ENCODE measurements at places on chromosomes 16 and 17.

DNA sequence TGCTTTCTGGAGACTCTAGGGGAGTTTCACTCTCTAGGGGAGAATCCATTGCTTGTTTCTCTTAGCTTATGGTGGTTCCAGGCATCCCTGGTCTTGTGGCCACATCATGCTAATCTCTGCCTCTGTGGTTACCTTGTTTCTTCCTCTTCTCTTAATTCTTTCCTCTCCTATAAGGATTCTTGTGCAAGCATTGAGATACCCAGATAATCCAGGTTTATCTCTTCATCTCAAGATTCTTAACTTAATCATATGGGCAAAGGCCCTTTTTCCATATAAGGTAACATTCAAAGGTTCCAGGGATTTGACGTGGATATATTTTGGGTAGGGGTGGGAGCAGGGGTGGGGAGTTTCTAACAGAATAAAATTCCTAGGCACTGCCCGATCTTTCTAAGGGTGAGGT, 32.6 kb downstream of the FAM20A start:
- DNase-seq: no peak

DNA sequence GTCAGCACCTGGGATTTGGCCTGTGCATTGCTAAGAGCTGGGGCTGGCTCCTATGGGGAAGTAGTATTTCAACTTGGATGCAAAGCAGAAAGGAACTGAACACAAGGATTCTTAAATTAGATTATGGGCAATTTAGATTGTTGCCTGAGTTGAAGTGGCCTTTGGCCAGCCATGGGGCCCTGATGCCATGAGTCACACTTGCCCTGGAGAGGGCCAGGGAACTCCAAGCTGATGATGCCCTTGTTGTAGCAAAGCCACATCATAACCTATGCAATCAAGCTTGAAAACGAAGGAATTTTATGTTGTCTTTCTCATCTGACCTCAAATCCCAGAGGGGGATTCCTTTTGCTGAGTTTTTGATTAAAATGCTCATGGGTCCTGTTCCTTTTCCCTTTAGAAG, 3.9 kb upstream of the SPATA32 start:
- no peak for DNase-seq

DNA sequence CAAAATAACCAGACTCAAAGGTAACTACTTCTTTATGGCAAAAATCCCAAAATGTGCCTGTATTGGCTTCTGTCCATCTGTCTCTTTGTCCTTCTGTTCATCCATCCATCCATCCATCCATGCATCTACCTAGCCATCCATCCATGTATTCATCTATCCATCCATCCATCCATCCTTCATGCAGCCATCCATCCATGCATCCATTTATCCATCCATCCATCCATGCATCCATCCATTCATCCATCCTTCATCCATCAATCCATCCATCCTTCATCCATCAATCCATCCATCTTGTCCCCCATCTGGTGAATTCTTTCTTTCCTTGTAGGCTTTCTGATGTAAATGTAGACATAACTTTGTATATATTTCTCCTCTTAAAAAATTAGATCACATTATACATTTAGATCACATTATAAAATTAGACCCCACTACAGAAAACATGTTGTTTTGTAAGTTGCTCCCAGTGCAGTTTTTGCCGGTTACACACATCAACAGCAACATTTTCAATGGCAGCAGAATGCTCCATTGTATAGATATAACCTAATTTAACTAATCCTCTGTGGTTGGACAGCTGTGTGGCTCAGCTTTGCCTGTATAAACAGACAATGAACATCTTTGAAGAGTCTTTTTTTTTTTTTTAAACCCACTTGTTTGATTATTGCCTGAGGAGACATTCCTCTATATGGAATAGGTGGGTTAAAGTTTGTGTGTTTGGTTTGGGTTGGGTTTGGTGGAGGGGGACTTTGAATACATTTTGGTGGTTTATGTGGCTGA, 72.0 kb downstream of the MSI2 start:
- no peak for DNase-seq

- DNase-seq: no peak
Measured at GRCh38 chr16:30104492-30104891, 8.5 kb upstream of the YPEL3 start.

DNA sequence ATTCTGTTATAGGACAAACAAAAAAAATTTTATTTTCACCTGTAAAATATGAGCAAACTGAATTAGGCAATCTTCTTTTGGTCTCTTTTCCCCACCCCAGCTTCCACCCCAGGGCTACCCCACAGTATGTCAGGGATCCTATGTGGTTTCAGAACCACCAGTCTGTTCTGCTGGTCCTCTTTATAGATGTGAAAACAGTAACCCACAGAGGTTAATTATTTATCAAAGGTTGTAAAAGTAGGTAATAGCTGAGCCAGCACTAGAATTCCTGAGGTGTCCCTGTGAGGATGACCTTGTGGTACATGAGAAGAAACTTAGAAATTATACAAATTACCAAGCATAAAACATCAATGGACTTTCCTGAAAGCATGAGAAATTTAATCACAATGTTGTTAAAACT, 428.7 kb downstream of the CNTNAP4 start:
- no peak for DNase-seq

DNA sequence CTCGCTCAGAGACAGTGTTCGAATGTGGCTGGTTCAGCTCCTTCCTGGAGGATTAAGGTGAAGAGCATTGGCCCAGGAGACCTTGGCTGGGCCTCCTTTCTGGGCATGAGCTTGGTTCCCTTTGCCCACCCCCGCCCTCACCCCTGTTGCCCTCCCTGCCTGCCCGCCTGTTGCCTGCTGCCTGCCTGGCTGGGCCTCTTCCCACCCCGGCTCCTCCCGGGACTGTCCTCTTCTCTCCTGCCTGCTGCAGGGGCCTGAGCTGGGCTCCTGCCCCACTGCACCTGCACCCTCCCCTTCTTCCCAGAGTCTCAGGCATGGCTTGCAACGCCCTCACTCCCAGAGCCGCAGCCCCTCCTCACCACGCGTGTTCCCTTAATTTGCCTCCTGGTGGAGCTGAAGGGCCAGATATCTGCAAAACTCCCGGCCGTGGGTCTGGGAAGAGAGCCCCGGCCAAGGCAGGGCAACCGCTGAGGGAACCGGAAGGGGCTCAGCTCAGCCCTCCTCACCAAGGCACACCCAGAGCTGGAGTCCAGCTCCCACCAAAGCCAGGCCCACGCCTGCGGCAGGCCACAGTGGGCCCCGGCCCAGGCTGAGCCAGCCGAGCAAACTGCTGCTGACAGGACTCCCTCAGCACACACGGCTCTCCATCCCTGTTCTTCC, 31.2 kb downstream of the MNT start:
- DNase-seq: no peak

DNA sequence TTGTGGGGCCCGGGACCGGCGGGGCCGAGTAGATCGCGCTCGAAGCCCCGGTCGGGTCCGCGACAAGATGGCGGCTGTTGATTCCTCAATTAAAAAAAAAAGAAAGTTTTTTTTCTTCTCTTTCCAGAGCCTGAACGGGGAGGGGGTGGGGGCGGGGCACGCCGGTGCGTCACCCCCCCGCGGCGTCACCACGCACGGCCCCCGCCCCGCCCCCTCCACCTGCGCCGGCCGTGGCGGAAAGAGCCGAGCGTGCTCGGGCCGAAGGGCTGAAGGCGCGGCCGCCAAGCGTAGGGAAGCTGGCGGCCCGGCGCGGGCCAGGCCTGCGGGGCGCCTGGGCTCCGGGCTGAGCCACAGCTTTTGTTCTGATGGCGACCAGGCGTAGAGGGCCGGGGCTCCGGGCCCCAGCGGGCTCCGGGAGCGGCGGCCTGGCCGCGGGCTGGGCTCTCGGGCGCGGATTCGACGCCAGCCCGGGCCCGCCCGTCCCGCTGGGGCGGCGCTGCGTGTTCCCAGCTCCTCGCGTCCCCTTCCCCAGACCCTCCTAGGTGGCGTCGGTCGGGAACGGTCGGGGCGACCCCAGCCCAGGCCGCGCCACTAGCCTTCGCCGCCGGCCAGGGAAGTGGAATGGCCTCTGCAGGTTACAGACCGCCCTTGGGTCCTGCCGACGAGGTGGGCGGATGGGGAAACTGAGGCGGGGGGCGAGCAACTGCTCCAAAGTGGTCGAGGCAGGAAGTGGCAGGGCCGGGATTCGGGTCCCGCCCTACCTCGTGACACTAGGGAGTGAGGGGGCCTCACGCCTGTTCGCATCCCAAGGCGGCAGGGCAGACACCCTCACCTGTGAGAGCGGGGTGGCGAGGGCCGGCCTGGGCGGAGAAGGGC, at the start of gene CREBBP:
CREBBP (minus strand) TSS at position 91 of the 876 bp plus-strand sequence. CDS start 797 bp downstream, outside the sequence.
- DNase-seq: peak; percentile 67

DNA sequence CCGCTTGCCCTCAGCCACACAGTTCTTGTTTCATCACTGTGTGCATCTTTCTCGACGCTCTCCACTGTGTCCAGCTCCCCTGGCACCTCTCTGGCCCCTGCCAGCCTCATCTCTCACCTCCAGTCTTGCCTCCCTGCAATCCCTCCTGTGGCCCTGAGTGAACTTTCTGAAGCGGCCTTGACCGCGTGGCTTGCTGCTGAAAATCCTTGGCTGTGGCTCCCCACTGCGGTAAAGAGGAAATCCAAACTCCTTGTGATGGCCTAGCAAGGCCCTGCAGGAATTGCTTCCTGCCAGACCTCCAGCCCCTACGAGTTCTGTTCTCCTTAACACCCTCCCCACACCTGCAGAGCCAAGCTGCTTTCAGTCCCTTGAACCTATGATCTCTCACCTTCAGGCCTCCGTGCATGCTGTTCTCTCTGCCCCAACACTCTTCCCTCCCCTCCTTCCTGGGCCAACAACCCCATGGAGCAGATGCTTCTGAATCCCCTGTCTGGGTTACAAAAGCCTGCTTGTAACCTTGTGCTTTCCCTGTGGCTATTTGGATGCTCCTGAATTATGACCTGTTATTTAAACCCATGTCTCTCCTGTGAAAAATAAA, 33.6 kb upstream of the BRD7 start:
- no peak for DNase-seq

DNA sequence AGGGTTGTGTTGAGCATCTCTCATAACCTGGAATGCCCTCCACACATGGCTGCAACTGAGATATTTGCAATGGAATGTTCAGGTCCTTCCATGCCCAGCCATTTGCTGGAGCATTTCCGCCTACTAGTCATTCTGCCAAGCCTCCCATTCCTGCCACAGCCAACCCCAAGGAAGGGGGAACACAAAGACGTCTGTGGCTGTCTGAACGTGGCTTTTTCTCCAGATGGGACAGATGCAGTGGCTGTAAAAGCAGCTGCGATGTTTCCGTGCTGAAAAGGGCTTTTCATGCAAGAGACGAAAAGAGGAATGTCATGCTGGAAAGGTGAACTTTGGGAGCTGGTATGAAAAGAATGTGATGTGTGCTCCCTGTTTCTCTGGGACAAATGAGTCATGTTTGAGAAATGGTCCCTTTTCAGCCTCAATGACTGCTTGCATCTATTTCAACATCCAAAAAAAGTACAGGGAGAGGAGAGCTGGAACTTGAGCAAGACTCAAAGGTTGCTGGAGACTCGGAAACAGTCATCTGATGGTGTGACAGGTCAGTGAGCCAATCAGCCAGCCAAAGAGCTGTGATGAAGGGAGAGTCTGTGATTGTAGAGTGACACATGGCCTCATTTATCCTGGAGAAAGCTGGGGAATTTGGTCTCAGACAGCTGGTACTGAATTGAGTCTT, 208.9 kb downstream of the SHISA9 start:
- DNase-seq: no peak

DNA sequence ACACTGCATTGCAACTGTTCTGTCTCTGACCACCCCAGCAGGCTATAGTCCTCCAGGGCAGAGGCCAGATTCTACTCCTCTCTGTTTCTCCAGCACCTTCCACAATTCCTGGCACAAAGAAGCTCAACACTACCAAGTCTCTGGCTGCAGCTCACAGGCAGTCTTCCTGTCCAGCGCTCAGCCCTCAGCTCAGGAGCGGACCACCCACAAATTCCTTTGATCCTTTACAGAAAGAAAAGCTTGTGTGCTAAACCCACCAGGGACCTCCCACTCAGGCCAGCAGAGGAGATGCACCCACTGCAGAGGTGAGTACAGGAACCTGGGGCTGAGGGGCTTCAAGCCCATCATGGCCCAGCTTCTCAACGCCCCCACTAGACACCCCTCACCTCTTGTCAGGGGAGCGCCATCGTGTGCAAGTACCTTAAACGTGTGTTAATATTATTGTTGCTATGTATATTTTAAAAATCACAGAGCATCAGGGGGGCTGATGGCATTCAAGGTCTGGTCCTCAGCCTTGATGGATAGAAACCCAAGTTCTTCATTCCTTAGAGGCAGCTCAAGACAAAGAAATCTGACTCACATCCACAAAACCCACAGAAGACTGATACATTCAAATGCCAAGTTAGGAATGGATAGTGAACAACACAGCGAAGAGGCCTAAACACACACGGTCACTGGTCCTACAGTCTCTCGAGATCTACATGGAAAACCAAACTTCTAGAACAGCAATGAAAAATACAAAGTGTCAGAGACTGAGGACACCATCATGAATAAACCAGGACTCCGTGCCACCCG, 8.4 kb downstream of the HSDL1 start:
- no peak for DNase-seq

DNA sequence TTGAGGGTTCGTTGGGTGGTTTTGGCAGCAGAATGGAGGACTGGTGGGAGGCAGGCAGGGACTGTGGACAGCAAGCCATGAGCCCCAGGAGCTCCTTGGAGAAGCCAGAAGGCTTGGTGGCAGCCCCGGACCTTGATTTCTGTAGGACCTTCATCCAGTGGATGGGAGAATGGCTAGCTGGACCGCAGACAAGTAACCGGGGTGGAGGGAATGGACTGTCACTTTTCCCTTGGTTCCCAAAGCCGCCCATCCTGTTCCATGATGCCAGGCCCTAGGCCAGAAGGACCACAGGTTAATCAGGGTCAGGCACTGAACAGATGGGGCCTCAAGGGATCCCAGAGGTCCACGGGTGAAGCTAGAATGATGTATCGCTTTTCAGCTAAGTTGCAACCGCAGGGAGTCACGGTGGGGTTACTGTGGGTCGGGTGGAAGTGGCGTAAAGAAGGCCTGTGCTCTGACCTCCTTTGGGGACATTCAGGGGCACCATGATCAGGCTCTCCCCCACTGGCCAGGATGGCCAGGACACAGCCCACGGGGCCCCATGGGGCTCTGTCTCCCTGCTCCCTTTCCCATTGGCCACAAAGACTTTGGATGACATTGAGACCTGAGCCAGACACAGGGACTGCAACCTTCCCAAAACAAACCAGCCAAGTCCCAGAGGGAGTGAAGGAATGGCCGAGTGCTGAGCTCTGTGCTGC, 66.9 kb upstream of the MRTFB start:
- no peak for DNase-seq
